ENCODE measurements at places on chromosomes 6 and 20.

DNA sequence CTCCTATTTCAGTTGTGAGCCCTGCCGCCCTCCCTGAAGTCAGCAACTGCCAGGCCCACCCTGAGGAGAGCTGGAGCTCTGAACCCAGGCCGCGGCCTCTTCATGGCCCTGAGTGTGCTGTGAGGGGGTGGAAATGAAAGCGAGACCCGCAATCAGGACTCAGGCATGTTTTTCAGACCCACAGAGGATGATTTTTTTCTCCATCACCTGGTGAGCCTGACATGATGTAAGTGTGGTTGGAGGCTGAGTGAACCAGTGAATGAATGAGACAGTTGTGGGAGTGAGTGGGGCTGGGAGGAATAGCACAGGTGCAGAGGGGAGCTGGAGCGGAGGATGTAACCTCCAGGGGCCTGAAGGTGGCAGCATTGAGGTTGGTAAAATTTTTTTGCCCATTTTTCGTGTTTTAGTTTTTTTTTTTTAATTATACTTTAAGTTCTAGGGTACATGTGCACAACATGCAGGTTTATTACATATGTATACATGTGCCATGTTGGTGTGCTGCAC is 18.3 kb downstream of the RAET1L start:
- DNase-seq, result peak; percentile 40

DNA sequence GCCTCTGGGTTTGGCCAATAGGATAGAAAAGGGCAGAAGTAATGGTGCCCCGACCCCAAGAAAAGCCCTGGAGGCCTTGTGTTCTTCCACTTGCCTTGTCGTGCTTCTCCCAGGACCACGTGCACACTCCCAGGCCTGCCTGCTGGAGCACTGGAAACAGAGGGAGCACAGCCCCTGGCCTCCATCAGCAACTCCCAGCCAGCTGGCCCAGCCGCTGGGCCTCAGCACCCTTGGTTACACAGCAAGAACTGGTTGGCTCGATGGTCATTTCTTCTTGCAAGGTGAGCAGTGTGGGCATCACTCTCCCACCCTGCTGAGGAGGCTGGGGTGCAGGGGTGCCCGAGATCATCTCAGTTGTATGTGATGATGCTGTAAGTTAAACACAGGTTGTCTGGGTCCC is 69.2 kb upstream of the CST7 start:
- no peak for DNase-seq

DNA sequence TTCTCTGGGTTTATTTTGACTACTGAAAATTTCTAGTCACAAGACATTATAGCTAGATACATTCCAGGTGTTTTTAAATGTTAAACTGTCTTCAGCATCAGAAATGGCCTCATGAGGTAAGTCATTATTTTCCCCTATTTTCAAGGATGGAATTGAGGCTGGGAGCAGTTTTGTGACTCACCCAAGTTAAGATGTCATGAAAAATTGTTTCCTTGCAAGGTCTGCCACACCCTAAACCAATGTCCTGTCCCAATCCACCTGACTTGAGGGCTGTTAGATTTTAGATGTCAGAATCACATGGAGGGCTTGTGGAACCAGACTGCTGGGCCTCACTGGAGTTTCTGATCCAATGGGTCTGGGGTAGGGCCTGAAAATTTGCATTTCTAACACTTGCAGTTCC is 16.9 kb downstream of the SLC22A3 start:
- no peak for DNase-seq

- DNase-seq, result no peak
Observed at GRCh38 chr6:95517568-95517967, 59.8 kb upstream of the MANEA start.

DNA sequence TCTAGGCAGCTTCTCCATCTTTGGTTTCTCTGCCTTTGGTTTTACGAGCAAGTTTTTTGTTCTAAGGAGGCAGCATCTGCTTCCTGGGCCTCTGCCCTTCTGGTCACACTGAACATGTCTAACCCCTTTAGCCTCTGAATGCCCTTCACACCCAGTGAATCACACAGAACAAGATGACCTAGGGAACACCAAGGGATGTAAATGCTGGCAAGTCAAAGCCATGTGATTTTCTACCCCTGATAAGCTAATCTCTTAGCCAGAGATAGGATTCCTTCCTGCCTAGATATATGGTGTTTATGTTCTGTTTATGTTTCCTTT is 7.2 kb upstream of the BPIFB6 start:
- no peak for DNase-seq

DNA sequence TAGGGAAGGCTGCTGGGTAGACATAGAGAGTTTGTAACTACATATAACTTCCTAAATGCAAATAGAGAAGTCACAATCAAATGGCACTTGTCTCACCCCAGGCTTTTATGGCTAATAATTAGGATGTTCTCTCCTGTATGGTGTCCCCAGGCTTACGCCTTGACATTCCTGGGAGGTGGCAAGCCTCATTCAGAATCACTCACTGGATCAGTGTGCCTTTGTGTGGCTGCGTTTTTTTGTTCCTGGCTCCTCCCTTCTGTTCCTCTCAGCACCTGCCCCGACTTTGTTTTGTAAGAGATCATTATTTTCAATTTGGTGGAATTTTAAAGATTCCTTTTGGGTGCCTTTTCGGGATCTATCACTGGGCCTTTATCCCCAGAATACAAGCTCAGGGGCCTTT is 5.7 kb downstream of the LAMP5 start:
- no peak for DNase-seq

- no peak for DNase-seq
Observed at GRCh38 chr20:32236048-32236533, 28.4 kb downstream of the POFUT1 start.

GRCh38 chr6:47655719-47656595 is 42.4 kb upstream of the ADGRF4 start:
- DNase-seq, result no peak

- peak; percentile 15 for DNase-seq
Observed at GRCh38 chr6:93468291-93468690, 48.9 kb upstream of the EPHA7 start.

- no peak for DNase-seq
Observed at GRCh38 chr20:58421497-58421850, 32.4 kb downstream of the VAPB start.

GRCh38 chr6:35933844-35934243 is 12.9 kb upstream of the SRPK1 start:
- DNase-seq, result no peak

Data from Kasumi-1 (cell line).